ENCODE measurements at places on chromosomes 7 and 10. TPM values are rescaled to one million over a fixed set of nuclear protein-coding genes. Genes with fewer than 3 reads are reported as not detected.

SPAM1 gene
- total RNA-seq, result not detected

RTKN2 gene
- 1.6 TPM for total RNA-seq

DNA sequence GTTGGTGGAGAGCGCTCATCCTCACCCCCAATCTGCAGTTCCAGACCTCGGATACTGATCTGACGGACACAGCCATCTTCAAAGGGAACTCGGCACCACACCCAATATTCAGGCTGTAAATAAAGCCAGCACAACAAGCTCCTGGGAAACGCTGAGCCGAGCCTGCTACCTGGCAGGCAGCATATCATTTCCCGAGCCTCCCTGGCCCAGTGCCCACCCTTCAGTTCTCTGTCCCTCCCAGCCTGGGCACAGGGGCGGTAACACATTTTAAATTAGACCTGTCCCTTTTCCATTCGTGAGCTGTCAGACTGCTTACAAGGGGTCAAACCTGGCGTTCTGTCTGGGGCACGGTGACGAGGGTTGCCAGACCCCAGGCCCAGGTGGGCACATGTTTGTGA, 250.5 kb downstream of the ARHGAP12 start:
- H3K4me1 ChIP-seq, result no peaks in the 10 kb centered on the region
- H3K27ac ChIP-seq, result no peak overlapping the region
- no peaks in the 10 kb centered on the region for H3K36me3 ChIP-seq
- H3K27me3 ChIP-seq, result no peaks in the 10 kb centered on the region

DNA sequence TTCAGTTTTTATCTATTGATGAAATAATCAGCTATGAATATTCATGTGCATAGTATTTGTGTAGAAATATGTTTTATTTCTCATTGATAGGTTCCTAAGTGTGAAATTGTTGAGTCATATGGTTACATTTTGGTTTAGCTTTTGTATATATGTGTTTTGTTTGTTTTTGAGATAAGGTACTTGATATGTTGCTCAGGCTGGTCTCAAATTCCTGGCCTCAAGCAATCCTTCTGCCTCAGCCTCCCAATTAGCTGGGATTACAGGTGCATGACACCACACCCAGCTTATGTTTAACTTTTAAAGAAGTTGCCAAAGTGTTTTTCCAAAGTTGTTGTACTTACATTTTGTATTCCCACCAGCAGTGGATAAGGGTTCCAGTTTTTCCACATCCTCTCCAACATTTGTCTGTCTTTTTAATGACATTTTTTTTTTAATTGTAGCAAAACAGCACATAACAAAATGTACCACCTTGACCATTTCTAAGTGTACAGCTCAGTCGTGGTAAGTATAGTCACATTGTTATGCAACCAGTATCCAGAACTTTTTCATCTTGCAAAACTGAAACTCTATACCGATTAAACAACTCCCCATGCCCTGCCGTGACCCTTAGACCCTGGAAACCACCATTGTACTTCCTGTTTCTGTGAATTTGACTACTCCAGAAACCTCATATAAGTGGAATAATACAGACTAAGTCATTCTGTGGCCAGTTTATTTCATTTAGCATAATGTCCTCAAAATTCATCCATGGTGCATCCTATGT, 12.6 kb upstream of the UBE2D1 start:
- no peak overlapping the region for H3K27ac ChIP-seq
- no peaks in the 10 kb centered on the region for H3K4me1 ChIP-seq
- H3K36me3 ChIP-seq, result no peaks in the 10 kb centered on the region
- H3K27me3 ChIP-seq, result no peaks in the 10 kb centered on the region
- DNase-seq, result no peak

GRCh38 chr10:46255801-46256747, 30.7 kb upstream of the ANTXRL start:
- no peak overlapping the region for H3K27ac ChIP-seq
- H3K36me3 ChIP-seq, result no peaks in the 10 kb centered on the region
- H3K27me3 ChIP-seq, result no peaks in the 10 kb centered on the region
- peak; percentile 68 for DNase-seq
- no peak overlapping the region for H3K4me3 ChIP-seq

DNA sequence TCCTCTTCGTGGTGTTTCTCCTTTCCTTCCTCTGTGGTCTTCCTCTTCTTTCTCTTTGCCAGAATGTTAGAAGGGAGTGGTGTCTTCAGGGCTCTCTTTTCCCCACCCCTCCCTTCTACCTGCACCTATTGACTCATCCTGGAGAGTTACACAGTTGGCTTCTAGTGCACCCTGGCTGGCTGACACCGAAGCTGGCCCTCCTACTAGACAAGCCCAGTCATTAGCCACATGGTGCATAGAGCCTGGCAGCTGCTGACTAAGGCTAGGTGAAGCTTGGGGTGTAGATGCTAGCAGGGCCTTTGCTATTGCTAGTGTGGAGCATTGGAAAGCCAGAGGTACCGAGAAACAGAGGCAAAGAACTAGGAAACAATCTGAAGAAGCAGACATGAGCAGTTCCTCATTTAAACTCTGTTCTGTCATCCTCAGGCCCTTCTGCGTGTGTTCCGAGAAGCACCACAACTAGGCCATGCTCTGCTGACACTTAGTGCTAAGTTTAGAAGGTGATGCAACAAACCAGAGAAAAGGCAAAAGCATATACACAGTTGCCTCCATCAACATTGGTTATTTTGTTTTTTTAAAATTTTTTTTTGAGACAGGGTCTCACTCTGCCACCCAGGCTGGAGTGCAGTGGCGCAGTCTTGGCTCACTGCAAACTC, 213.9 kb downstream of the BAMBI start:
- H3K4me1 ChIP-seq, result no peaks in the 10 kb centered on the region
- no peak overlapping the region for H3K4me3 ChIP-seq
- H3K27me3 ChIP-seq, result no peaks in the 10 kb centered on the region
- H3K36me3 ChIP-seq, result no peaks in the 10 kb centered on the region

DNA sequence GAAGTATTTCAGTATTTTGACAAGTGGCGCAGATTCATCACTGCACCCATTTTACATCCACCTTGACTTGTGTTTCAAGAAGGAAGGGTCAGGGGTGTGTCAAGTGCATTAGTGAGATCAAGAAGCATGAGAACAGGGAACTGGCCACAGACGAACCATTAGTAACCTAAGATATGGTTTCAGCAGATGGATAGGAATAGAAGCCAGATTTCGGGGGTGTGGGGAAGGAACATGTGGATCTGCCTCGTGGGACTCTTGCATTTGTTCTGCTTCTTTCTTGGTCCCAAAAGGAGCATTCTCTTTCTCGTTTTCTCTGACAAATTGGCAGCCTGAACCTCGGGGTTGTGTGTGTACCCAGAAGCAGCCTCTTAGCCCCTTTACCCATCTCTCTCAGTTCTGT, 9.6 kb downstream of the DENND2A start:
- DNase-seq, result no peak
- no peak overlapping the region for H3K27ac ChIP-seq
- no peaks in the 10 kb centered on the region for H3K4me1 ChIP-seq
- H3K27me3 ChIP-seq, result no peaks in the 10 kb centered on the region

DNA sequence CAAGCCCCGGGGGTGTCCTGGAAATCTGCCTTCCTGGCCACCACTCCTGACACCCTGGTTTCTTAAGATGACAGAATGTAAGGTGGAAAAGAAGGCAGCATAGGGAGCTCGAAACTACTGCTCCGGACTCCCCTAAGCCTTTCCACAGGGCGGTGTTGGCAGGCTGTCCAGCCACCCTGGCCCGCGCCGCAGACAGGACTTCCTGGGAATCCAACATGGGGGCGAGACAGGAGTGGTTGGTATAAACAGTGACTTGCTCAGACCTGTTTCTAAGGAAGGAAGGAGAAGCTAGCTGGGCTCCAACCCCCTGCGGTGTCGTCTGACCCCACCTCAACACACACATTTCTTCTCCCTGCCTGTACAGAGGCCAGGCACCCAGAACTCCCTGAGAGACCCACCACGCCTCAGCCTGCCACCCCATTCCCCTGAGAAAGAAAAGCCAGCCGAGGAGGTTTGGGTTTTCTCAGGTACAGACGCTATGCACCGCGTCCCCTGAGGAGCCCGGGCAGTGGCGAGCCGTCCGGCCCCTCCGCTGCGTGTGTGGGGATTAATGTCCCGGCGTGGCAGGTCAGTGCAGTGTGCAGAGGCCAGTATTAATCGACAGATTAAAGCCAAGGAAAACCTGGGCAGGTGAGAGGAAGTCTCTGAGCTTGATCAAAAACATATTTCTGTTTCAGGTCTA, 349.6 kb upstream of the MKI67 start:
- no peak overlapping the region for H3K27ac ChIP-seq
- no peak overlapping the region for H3K4me3 ChIP-seq
- H3K36me3 ChIP-seq, result no peaks in the 10 kb centered on the region
- H3K4me1 ChIP-seq, result no peaks in the 10 kb centered on the region

DNA sequence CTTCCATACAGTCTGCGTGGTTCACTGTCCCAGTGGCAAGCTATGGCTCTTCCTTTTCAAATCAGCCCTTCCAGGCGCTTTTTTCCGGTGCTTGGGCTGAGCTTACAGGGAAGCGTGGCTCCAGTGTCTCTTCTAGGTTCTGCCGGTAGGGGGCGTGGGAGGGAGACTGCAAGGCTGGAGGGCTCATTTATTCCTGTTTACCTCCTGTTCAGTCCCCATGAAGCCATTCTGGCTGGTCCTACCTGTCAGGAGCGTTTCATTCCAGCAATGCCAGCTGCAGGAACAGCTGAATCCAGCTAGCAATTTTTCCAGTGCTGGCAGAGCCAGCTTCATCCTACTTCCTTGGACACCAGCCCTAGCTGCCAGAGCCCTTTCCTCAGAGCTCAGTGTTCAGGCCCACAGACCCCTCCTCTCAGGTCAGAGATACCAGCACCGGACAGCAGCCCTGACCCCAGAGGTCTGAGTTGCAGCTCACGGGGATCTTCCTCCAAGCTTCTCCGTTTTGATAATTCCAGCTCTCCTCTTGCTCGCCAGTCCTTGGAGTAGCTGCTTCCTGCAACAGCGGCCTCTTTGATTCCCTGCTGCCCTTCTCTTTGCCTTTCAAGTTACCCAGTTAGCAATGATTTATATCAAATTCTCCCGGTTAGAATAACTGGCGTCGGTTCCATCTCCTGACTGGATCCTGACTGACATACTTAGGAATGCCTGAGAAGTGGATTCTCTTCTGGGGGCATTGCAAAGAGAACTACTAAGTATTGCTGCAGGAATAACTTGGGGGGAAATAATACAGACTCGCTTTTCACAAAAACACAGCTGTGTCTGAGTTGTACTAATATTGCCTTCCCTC, 129.8 kb downstream of the FRMD4A start:
- H3K27ac ChIP-seq, result no peak overlapping the region
- H3K36me3 ChIP-seq, result no peaks in the 10 kb centered on the region

- no peak overlapping the region for H3K4me3 ChIP-seq
- no peaks in the 10 kb centered on the region for H3K4me1 ChIP-seq
- no peak overlapping the region for H3K27ac ChIP-seq
- H3K27me3 ChIP-seq, result peaks cover 33% of the 10 kb centered on the region
These were observed 19.5 kb upstream of the PTF1A start for GRCh38 chr10:23172429-23173213.

Data from kidney (tissue), 22 donors.